ENCODE measurements at places on chromosomes 11 and 22. TPM values are rescaled to one million over a fixed set of nuclear protein-coding genes. Genes with fewer than 3 reads are reported as not detected.

The ACR gene
- total RNA-seq, result not detected

The APOC3 gene
- not detected for total RNA-seq

The NLRP10 gene
- total RNA-seq, result not detected

The DDI1 gene
- not detected for total RNA-seq

The KRTAP5-2 gene
- total RNA-seq, result not detected

The PATE2 gene
- not detected for total RNA-seq

The PIWIL4 gene
- 0.22 TPM for total RNA-seq

The MRPL17 gene
- 99.9 TPM for total RNA-seq

The KRTAP5-11 gene
- total RNA-seq, result not detected

The APOBEC3H gene
- total RNA-seq, result 0.34 TPM

The TMEM121B gene
- 0.16 TPM for total RNA-seq

The P2RY2 gene
- total RNA-seq, result 11.2 TPM

The SMTNL1 gene
- not detected for total RNA-seq

The SUN2 gene
- total RNA-seq, result 43.0 TPM

The OR52E8 gene
- not detected for total RNA-seq
